Stimulated activated CD4-positive, alpha-beta T cell treated with anti-CD3 and anti-CD28 coated beads, Interleukin-4, amount 100 ng/mL, for 4 hours (primary cell): ENCODE measurements at places on chromosomes 13 and 19.

DNA sequence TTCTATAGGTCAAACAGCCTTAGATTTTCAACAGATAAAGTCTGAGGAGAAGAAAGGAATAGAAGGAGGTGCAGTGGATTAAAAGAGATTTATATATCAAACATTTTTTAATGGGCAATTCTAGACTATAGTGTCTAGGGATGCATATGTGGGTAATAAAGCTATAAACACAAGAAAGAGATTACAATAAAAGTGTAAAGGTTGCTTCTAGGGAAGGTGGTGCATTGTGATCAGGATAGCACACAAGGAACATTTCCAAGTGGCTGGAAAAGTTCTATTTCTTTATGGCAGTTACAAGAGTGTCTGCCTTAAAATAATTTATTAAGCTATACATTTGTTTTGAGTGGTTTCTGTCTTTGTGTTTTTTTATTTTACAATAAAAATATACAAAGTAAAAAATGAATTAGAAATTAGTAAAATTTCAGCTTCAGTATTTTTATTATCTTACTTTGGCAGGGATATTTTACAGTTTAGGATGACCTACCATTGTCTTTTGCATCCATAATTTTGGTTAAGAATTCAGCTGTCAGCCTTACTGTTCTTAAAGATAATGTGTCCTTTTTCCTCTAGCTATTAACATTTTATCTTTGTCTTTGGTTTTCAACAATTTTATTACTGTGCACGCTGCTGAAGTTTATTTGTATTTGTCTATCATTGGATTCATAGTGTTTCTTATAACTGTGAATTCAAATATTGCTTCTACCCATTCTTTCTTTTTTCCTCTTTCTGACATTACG, 221.8 kb downstream of the LACC1 start:
- no peak for DNase-seq

- peak; percentile 73 for DNase-seq
Observed at GRCh38 chr19:48588670-48589401, 17.7 kb upstream of the SPACA4 start.

- no peak for DNase-seq
Observed at GRCh38 chr13:36055366-36055765, 75.8 kb downstream of the DCLK1 start.

DNA sequence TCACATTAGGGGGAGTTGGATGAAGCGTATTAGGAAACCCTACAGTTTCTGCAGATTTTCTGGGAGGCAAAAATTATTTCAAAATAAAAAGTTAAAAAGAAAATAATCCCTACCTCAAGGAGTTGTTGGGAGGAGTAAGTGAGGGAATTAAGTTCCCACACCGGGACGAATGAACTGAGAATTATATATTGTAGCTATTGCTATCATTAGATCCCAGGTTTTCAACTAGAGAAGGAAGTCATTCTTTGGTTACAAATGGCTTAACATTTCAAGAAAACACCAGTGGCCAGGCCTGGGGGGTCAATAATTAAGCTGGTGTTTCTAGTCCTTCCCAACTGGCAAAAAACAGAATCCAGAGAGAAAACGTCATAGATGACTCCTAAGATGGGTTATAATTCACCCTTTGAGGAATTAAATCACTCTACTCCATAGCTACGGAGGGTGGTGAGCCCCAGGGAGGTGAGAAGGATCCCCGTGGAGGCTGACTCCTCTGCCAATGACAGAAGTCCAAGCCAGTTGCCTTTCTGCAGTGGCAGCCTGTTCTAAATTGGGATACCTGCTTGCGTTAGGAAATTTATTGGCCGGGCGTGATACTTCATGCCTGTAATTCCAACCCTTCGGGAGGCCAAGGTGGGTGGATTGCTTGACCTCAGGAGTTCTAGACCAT, 1.2 kb upstream of the MYDGF start:
- no peak for DNase-seq

- DNase-seq, result no peak
Observed at GRCh38 chr19:39190768-39191167, 6.0 kb upstream of the NCCRP1 start.

DNA sequence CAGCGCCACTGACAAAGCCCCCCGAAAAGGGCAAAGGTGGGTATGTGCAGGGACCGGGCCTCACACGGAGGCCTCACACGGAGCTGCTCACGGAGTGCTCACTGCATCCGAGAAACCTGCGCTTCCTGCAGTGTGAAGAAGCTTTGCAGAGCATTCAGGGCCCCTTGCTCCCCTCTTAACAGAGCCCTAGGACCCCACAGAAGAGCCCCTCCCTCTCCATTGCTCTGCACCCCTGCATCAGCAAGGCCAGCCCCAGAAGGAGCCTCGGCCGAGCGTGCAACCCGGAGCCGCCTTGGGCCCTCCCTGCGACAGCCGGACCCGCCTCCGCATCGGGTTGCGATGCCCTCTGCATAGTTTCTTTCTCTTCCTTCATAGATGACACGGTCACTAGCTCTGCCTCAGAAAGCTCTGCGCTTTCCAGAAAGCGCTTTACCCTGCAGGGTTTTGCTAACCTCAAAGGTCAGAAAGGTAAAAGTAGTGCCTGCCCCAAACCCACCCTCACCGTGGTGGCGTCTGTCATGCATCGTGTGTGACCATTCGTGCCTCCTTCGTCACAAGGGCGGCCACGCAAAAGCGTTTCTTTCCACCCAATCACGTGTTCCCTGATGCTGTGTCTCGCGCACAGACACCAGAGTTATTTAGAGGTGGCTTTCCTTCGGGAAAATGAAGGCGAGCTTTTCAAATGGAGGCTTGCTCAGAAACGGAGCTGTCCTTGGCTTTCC, 15.7 kb upstream of the F7 start:
- DNase-seq, result no peak

DNA sequence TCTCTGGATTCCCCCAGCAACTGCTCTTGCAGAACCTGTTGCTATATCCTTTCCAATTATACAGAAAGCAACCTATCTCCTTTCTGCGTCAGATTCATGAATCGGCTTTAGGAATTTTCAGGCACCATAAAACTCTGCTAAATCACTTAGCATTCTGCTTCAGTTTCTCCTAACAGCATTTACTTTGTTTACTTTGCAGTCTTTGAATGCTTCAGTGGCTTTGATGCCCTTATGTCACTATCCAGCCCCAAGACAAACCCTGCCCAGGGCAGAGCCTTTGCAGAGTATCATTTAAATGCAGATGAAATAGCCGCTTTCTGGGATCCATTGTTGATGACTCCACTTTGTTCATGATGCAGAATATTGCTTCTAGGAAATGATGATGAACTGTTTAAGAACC, 43.1 kb downstream of the SLITRK1 start:
- no peak for DNase-seq

DNA sequence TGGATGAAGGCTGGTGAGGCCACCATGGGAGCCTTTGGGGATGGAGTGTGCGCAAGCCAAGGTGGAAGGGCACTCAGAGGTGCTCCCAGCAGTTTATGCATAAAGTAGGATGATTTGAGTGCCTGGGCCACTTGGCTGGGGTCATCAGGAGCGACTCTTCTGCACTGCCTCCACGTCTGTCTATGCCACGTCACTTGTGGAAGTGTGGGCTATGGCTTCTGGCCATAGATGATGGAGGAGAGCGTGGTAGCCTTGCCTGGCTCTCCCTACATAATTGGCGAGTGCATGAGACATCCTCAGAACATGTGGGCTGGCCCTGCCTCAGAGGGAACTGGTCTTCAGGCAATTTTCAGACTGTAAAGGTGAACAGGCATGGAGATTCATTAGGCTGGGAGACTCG, 182.9 kb downstream of the TEX29 start:
- DNase-seq, result no peak

DNA sequence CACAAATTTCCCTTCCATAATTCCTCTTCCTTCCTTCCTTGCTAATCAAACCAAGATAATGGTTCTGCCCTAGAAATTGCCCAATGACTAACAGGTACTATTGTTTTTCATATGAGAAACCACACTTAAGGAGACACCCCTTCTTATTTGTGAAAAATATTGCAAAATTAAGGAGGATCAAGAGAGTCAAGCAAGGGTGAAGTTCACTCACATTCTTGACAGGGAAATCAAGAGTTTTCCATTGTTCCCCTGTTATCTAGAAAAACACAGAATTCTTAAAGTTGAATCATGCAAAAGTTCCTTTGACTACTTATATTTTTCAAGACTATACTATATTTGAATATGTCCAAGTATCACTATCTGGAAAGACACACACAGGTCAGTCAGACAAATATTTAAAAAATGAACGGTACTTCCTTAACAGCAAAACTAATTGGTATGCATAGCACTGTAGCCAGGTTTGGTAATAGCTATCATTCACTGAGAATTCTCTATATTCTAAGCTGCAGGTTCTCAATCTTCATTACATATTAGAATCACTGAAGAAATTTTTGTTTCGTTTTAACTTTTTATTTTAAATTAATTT, 897.2 kb downstream of the DIAPH3 start:
- DNase-seq, result no peak

- no peak for DNase-seq
Observed at GRCh38 chr19:21519488-21519887, 14.1 kb downstream of the ZNF429 start.

- no peak for DNase-seq
Observed at GRCh38 chr13:97283888-97284287, 61.8 kb downstream of the MBNL2 start.

GRCh38 chr13:23658929-23659541, 88.8 kb downstream of the TNFRSF19 start:
- DNase-seq, result no peak

DNA sequence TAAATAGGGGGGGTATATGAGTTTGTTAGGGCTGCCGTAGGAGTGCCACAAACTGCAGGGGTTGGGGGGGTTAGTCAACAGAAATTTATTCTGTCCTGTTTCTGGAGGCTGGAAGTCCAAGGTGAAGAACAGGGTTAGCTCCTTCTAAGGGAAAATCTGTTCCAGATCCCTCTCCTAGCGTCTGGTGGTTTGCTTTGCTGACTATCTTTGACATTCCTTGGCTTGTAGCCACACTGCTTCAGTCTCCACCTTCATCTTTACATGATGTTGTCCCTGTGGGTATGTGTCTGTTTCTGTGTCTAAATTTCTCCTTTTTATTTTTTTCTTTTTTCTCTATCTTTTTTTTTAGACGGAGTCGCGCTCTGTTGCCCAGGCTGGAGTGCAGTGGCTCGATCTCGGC, 8.1 kb upstream of the ICAM1 start:
- no peak for DNase-seq

DNA sequence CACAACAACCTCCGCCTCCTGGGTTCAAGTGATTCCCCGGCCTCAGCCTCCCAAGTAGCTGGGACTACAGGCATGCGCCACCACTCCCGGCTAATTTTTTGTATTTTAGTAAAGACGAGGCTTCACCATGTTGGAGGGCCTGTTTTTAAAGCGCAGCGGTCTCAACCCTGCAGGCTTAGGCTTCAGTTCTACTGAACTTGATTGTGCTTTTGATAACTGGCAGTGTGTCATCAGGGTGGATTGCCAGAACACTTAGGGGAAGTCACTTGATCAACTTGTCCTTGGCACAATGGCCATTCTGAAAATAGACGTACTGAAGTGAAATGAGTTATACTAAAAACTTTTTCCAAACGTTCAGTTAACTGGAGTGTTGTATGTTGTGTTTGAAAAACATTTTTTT, 472.2 kb downstream of the KLF5 start:
- no peak for DNase-seq

DNA sequence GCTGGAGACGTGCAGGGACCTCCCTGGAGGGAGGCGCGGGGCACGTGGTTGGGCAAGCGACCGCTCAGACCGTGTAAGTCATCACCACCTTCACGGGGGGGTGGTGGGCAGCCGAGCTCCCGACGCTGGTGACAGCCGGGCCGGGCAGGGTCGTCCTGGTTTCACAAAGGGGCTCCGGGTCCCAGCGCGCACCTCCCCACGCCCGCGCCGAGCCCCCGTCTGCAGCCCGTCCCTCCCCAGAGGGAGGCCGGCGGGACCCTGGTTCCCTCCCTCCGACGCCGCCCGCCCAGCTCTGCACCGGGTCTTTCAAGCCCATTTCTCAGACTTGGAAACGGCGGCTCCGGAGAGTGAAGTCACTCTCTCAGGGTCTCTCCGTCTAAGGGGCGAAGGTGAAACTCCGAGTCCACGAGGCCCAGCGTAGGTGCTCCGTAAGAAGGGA, 729 bp upstream of the ARID3A start:
- DNase-seq, result peak; percentile 56

GRCh38 chr19:28148554-28148953, 1064.4 kb downstream of the UQCRFS1 start:
- no peak for DNase-seq

- DNase-seq, result no peak
Observed at GRCh38 chr13:38685974-38686576, 802 bp upstream of the FREM2 start.

DNA sequence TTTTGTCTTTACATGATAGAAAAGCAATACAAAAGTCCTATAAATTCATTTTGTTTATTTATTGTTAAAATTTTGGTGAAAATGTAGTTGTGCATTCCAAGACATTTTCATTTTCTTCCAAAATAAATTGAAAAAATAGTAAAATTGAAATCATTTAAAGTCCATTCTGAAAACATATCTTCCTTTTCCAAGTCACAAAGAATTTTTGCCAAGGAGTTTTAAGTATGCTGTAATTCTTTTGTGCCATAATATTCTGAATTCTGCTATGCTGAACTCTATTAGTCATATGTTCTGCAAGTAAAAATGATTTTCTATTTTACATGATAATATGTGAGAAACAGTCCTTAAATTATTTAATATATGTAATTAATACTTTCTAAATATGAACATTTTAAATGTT, 879.6 kb upstream of the SLC10A2 start:
- DNase-seq, result no peak

- no peak for DNase-seq
Observed at GRCh38 chr19:47023448-47023794, 3.8 kb downstream of the NPAS1 start.

GRCh38 chr19:46394402-46394797, 19.0 kb downstream of the CCDC8 start:
- DNase-seq, result no peak

- DNase-seq, result no peak
Observed at GRCh38 chr13:37701306-37701705, 102.7 kb upstream of the POSTN start.

DNA sequence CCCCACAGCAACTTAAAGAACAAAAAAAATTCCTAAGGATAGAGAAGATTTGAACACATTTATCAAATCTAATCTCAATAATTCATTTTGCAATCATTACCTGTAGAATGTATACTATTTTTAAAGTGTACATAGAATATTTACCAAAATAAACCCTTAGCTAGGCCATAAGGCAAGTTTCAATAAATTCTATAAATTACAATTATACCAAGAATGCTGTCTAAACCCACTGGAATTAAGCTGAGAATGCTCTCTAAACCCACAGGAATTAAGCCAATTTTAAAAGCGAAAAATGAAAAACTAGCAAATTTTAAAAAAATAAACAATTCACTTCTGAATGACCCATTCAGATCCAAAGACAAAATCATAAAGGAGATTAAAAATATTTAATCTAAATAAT, 540.4 kb upstream of the NBEA start:
- DNase-seq, result no peak

- no peak for DNase-seq
Observed at GRCh38 chr19:48554385-48555091, 2.6 kb downstream of the SULT2B1 start.
